ENCODE measurements at places on chromosomes 4 and X.

DNA sequence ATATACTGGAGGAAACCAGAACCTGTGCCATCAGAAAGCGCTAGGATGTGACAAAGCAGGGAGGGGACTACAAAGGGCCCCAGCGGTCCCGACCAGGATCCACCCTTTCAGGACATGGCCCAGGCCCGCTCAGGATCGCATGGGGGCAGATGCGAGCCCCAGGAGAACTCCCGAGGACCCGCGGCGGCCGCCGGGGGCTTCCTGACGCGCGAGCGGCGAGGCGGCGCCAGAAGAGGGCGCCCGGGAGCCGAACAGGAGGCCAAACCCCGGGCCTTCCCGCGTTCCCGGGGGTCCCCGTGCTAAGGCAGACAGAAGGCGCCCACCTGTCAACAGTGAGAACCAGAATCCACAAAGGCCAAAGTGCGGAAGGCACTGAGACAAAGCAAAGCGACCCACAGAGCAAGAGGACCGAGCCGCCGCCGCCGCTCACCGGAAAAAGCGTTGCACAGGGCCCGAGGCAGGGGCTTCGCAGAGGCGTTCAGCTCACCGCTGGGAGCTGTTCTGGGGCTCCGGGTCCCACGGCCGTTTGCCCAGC is 7.3 kb upstream of the OPN1LW start:
- peak; percentile 88 for DNase-seq

DNA sequence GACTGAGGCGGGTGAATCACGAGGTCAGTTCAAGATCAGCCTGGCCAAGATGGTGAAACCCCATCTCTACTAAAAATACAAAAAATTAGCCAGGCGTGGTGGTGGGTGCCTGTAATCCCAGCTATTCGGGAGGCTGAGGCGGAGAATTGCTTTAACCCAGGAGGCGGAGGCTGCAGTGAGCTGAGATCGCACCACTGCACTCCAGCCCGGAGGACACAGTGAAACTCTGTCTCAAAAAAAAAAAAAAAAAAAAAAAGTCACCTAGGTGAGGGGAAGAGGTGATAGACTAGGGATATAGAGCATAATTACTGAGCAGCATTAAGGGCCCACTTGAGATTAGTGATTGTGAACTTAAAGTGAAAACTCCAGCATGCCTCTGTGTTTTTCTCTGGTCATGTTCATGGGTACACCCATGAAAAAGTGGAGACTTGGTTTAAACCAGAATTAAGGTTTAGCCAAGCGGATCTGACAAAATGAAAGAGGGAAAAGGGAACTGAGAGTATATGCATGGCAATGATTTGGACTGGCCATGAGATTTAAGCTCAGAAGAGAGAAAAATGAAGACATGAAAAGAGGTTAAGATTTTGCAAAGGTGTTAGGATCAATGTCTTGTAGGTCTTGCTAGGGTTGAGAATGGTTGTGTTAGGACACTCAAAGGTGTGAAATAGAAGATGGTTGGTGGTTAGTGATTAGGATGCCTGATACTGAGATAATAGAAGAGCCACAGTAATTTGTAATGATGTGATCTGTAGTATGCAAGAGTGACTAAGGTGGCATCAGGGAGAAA is 105.0 kb downstream of the RAB28 start:
- DNase-seq, result no peak

DNA sequence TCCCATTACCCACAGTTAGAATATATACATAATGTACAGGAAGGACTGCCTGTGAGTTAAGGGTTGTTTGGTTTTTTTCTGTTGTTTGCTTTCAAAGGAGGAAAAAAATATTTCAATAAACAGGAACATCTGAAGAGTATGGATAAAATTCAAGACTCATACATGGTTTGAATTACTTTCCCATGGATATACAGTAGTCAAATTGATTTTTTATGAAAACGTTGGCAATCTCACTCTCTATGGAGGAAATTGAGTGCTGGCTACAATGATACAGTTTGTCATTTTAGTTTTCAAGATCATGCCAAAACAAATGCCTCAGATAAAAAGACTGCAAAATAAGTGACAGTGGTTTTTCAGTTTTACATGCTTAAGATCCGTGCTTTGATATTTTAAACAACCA is 116.6 kb downstream of the SH3RF1 start:
- no peak for DNase-seq

- no peak for DNase-seq
These were observed 1981.9 kb upstream of the TENM3 start for GRCh38 chr4:180261346-180261745.

DNA sequence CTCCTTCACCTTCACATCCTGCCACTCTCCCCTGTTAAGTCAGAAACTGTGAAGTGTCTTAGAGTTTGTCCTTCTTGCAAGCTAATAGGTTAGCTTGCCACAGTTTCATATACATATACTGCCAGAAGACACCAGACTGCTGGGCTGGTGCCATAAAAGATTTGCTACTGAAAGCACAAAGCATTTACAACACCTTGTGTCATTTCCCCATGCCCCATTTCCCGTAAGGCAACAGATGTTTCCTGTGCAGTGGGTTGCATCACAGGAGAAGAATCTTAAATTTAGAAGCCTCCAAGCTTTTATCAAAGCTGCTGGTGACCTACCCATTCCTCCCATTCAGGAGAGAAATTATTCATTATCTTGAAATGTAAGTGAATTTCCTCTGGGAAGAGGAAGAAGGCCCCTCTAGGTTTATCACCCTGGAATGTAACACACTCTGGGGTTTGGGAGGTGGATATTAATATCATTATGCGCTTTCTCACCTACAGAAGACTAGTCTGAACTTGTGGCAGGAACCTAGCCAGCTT is 34.5 kb upstream of the RAB33B start:
- DNase-seq, result peak; percentile 54

DNA sequence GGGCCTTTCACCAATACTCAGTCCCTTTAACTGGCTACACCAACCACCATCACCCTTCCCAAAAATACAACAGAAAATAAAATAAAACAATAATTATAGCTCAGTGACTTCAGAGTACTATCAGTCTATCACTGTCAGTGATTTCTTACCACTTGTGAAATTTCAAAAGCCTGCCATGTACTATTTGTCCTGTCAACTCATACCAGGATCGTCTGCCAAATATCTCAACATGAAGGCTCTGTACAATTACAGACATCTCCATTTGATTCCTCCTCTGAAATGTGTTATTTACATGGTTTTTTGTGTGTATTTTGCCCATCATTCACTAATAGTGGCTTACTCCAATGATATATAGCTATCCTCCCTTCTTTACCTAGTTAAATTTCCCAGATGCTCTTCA is 772.0 kb downstream of the IL1RAPL1 start:
- no peak for DNase-seq
